IMR-90 (cell line): ENCODE measurements at places on chromosomes 3 and 15. TPM values are rescaled to one million over a fixed set of nuclear protein-coding genes. Genes with fewer than 3 reads are reported as not detected.

GRCh38 chr15:26103002-26103404, 239.9 kb upstream of the ATP10A start:
- peak; percentile 16 for DNase-seq

DNA sequence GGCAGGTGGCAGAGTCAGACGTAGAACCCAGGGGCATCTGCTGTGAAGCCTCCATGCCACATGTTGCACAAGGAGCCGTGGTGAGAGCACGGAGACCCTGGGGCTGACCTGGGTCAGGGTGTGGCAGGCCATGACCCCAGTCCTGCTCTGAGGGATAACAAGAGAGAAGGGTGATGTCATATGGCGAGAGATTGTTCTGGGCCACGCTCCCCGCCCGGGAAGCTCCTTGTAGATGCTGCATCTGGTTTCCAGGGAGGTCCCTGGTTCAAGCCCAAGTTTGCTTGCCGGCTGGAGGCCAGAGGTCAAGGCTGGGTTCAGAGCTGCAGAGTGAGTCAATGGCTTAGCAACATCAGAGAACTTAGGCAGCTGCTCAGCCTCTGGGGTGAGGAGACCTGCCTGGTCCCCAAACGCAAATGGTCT, 17.3 kb downstream of the FGD5 start:
- no peak for DNase-seq

DNA sequence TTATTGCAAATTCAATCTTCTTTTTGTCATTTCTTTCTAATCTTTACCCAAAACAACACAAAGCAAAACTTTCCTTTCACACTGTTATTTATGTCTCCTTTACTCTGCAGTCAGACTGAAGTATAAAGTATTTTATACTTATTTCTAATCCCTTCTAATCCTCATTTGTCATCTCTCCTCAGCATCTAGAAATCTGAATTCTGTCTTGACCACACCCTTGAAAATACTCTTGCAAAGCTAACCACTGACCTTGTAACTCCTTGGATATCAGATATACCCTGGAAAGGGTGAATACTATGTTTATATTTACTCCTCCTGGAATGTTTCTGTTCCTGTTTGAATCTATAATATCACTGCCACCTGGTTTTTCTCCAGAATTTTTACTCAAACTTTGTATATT, 481.1 kb downstream of the ZNF385D start:
- DNase-seq, result no peak

DNA sequence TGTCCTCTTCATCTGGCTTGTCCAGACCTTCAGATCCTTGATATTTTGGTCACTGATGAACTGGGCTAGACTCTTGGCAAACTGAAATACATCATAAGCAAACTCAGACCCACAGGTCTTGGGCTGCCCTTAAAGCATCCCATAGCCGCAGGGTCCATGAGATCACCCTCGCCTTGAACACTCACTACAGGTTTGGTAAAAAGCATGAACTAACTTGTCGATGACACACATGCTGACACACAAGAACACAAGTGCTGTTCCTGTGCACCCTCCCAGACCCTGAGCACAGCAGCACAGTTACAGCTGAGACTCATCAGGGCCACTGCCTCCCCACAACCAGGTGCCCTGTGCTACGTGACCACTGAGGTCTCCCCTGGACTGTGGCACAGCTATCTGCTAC, 21.0 kb downstream of the PFKFB4 start:
- DNase-seq, result no peak

KLHL40 gene
- total RNA-seq, result not detected in 2 replicates
